PC-3 (cell line): ENCODE measurements at places on chromosomes 2 and 18. TPM values are rescaled to one million over a fixed set of nuclear protein-coding genes. Genes with fewer than 3 reads are reported as not detected.

Gene ANKRD12
- total RNA-seq: 14.5 and 19.1 TPM in 2 replicates

Gene CHRNG
- total RNA-seq: not detected in 2 replicates

Gene KIAA2012
- not detected in 2 replicates for total RNA-seq

DNA sequence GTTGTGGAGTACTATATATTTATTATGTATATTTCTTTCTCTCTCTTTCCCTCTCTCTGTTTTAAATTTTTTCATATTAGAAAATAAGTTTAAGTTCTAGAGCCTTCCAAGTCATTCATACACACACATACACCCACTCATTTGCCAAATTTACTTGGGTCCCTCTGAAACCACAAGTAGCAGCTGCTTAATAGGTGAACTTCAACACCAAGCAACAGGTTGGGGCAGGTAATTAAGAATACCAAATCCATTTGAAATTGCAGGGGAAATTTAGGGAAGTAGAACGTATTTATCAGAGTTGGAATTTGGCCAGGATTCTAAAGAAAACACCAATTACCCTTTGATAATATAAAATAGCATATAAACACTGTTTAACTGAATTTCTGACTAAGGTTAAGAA lies 75.0 kb upstream of the RBBP8 start:
- no peak for DNase-seq

GRCh38 chr2:230203110-230203676 lies 16.6 kb downstream of the SP110 start:
- no peak for DNase-seq

- no peak for DNase-seq
Observed at GRCh38 chr18:22191346-22191695, 21.9 kb downstream of the GATA6 start.

GRCh38 chr18:40035966-40036365 lies 1919.1 kb upstream of the PIK3C3 start:
- DNase-seq: no peak

GRCh38 chr2:79801082-79801481 lies 288.2 kb downstream of the CTNNA2 start:
- DNase-seq: no peak

DNA sequence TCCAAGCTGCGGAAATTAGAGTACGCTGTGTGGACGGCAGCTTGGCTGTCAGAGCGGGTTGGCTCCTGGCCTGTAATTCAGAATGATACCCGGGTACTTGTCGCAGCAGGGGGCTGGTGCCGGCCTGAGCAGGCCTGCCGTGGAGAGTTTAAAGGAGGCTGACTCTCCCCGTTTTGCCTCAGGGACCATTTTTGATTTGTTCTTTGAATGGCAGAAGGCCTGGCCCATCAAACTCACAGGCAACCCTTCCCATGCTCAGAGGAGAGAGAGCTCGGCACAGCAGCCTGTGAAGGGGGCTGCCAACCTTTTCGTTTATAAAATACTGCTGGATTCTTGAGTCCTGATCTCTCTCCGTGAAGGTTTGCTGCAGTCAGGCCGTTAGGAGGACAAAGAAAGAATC lies 151.3 kb downstream of the KLHL29 start:
- no peak for DNase-seq

- DNase-seq: peak; percentile 32
Observed at GRCh38 chr2:41854227-41854626, 193.6 kb upstream of the PKDCC start.

DNA sequence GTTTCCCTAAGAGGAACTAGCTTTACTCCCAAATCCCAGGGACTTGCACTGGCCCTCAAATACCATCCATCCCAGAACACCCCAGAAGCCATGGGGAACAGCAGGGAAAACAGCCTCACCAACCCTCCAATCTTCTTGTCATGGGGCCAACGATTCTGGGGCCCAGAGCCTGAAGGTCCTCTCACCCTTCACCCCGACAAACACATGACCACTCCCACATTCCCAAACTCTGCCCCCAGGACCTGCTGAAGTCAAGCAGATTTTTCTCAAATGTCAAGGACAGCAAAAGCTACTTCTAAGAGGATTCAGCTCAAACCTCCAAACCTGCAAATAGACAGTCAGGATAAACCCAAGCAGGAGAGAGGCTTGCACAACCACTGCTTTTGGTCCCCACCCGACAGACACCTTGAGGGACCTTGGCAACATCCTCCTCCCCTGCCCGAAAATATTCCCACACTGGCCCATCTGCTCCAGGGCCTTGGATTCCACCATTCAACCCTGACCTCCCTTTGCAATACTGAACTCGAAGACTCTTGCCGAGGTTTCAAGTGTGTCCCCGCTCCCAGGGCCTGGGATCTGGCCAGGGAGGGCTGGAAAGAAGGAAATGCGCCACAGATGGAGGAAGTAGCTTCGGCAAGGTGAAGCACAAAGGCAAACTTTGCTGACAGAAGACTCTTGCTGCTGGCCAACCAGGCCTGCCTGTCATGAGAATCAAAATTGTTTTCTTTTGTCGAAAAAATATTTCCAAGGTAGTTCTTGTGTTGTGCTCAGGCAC lies 143.3 kb downstream of the ZFP36L2 start:
- no peak for DNase-seq

GRCh38 chr18:71238974-71239624 lies 950.3 kb downstream of the SOCS6 start:
- no peak for DNase-seq

DNA sequence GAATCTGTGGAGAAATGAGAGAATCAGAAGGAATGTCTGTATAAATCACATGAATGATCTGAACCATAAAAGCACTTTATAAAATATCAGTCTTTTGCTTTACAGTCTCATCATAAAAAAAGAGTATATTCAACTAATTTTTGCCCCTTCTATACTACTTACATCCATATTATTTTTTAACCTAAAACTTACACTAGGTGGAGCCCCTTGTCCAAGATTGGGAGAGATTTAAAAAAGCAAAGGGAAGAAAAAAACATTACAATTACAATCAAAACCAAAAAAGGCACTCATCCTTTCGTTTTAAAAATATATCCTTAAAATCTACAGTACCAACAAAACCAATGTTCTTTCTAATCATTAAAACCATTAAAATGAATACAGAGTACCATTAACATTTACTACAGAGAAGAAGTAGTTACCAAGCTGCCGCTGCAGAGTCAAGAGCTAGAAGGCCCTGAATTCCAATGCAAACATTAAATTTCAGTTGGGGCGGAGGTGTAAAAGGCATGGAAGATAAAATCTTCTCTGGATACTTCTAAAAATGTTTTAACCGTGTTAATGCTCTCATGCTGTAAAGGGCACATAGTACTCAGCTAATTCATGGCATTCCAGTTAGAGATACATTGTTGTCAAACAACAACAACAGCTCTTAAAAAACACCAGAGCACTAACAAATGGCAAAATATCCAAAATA lies 56.7 kb upstream of the EPB41L3 start:
- peak; percentile 39 for DNase-seq
